Stimulated activated CD4-positive, alpha-beta T cell treated with anti-CD3 and anti-CD28 coated beads, TNF-alpha, amount 100 ng/mL, for 1 hour (primary cell): ENCODE measurements at places on chromosomes 7 and 10.

DNA sequence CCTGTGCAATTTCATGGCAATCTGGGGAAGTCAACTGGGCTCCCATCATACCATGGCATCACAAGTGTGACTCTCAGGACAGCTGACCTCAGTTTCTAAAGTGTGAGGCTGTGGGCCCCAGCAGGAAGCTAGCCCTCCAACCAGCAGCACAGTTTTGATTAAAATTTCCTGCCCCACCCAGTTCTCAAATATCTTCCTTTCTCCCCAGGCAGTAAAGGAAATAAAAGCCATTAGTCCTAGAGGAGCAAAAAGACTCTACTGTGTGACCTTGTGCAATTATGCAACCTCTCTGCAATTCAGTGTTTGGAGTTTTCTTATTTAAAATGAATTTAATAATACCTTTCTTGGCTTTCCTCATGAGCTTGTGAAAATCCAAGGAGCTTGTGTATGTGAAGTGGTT, 143.1 kb upstream of the CDCA7L start:
- no peak for DNase-seq

DNA sequence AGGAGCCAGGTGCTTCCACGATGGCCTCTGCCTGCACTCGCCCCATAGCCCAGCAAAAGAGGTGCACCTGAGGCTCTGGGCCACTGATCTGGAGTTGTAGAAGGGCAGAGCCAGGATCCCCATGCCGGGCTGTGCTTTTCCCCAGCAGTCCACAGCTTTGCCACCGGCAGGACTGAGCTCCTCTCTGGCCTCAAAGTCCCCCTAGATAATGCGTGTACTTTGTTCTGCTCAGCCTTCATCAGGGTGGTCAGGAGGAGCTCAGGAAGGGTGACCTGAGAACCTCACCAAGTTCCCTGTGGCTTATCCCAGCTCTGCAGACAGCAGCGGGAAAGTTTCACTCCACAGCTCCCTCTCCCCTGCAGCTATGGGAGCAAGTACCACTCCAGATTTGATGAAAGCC, 27.9 kb upstream of the UNC5B start:
- no peak for DNase-seq

- DNase-seq = no peak
These were observed 81.7 kb downstream of the STK31 start for GRCh38 chr7:23791721-23792120.

GRCh38 chr10:89310056-89310893, 8.4 kb downstream of the IFIT2 start:
- no peak for DNase-seq

DNA sequence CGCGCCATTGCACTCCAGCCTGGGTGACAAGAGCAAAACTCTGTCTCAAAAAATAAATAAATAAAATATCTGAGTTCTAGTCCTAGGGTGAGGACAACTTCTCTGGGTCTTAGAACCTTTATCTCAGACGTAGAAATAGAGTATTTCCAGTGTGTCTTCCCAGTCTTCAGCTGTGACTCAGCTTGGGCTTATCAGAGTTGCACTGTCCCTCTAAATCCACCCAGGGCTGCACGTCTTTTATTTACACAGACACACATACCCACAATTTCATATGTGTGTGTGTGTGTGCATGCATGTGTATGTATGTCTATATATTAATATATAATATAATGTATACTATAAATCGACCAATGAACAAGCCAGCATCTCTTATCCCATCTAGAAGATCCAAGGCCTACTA, 13.0 kb upstream of the PDIA4 start:
- no peak for DNase-seq

- DNase-seq = no peak
These were observed 589.1 kb upstream of the MGMT start for GRCh38 chr10:128877936-128878335.
